ENCODE measurements at places on chromosomes 12 and 14.

- no peak for DNase-seq
Measured at GRCh38 chr12:49838973-49839633, 3.8 kb downstream of the BCDIN3D start.

DNA sequence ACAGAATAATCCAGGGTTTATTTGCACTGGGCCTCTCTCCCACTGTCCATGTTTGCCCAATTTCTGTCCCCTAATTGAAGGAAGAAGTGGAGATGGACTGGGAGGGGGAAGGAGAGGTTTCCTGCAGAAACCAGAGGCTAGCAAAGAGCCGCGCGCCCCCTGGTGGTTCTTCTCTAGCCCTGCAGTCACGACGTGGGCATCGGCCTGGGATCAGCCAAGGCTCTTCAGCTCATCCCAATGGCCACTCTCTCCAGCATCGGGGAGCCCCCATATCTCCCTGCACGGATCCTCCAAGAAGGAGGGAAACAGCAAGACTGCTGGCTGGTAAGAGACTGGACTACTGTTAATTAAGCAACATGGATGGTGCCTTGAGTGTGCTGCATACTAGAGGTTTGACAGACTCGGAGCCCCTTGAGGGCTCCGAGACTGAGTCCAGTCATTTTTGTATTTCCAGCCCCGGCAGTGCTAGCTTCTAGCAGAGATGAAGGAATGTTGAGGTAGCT lies 18.7 kb downstream of the ZBTB39 start:
- DNase-seq: peak; percentile 59

GRCh38 chr12:3568695-3569094 lies 77.7 kb downstream of the PRMT8 start:
- peak; percentile 39 for DNase-seq

- DNase-seq: peak; percentile 58
Measured at GRCh38 chr12:108802101-108802961, 55.1 kb downstream of the SSH1 start.

GRCh38 chr12:52417740-52418139 lies 11.6 kb upstream of the KRT82 start:
- DNase-seq: no peak
